T-helper 2 cell (primary cell): ENCODE measurements at places on chromosomes 13 and 19.

DNA sequence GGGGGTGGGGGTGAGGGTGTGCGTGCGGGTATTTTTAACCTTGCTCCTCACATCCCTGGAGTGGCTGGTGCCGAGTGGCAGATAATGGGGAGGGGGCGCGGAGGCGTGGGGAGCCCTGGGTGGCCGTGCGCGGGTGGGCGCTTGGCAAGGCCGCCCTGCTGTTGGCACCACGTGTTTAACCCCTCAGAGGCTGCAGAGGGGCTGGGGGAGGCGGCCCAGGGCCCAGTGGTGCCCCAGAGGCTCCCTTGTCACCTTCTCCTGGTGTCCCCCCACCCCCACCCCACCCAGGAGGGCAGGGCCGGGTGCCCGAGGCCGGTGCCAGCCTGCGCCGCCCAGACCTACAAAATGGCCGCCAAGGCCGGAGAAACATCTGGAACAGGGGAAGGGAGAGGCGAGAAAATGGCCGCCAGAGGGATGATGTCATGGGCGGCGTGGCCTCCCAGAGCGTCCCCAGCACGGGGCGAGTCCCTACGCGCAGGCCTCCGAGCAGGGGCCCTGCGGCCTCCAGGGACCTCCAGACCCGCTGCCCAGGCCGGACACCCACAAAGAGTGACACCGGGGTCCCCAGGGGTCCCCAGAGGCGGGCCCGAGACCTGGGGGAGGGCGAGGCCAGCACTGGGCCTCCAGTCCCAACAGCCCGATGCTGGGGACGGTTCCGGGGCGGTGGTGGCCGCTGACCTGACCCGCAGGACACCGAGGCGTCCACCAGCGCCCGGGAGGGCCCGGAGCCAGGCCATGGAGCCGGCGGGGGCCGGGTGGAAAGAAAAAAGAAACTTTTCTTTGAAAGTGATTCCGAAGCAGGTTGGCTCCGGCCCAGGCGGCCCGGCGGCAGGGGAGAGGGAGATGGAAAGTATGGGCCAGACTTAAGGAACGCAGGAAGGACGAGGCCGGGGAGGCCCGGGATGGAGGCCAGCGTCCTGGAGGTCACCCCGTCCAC is 38.2 kb downstream of the NFIC start:
- no peak for DNase-seq

GRCh38 chr19:41876847-41877832 is at the start of gene CD79A:
Gene CD79A (plus strand): TSS chr19:41877279. CDS start chr19:41877305, 26 bp downstream.
- no peak for DNase-seq

DNA sequence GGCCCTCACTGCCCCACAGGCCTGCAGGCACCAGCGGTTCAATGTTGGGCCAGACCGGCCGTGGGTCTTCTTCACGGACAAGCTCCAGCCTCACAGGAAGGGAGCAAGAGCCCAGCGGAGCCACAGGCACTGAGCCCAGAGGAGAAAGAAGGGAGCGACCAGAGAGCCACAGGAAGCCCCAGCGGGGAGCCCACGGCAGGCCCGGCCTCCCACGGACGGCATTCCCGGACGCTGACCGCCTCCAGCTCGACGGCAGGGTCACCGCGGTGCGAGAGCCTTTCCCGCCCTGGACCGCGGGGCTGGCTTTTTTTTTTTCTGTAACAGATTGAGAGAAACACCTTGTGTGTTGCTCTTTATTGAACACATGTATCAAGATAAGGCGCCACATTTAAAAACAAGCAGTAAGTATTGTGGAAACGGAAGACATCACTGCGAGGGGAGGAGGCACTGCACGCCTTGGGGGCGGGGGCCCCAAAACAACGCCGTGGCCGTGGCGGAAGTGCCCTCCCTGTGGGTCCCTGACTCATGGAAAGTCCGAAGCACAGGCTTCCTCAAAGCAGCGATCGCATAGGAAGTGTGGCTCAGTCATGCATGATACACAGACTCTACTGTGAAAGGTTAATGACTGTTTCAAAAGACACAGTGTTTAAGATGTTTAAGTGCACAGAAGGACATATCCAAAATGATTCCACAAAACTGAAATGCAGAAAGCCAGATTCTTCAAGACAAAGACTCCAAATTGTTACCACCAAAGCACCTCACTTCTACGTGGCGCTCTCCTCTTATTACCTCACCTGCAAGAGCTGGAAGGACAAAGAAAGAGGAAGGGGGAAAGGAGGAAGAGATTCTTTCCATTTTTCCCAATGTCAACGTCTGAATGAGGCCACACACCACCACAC is 3.5 kb downstream of the RASA3 start:
- peak; percentile 78 for DNase-seq

DNA sequence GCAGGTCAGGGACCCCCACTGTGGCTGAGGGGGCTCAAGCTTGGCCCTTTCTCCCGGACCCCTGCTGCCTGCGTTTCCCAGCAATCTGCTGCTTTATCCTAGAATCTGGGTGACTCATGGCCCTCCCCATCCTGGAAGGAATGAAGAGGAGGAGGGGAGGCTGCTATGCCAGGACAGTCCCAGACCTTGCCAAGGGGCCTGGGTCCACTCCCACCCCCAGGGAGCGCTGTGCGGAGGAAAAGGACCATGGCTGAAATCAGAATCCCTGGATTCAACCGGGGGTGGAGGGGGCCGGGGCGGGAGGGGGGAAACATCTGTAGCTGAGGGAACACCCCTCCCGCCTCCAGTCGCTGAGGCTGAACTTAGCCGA is 20.5 kb downstream of the ZNF114 start:
- no peak for DNase-seq

- DNase-seq: no peak
These were observed 749.7 kb downstream of the DIAPH3 start for GRCh38 chr13:59414006-59414405.

- DNase-seq: no peak
These were observed 34.0 kb downstream of the ITM2B start for GRCh38 chr13:48266701-48267639.

DNA sequence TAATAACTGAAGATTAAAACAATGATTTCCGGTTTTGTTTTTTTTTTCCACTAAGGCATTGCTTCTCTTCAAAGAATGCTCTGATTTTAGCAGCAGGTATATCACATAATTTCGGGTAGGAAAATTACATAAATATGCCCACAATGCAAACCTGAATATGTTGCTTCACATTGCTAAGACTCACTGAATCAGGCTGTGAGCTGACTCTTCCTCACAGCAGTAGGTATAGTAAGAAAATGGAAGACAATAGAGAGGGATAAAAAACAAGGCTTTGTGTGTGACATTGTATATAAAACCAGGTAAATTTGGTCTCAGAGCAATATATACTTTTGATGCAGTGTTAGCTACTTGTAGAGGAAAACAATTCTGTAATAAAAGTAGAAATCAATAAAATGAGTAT is 1355.0 kb downstream of the OLFM4 start:
- DNase-seq: no peak

DNA sequence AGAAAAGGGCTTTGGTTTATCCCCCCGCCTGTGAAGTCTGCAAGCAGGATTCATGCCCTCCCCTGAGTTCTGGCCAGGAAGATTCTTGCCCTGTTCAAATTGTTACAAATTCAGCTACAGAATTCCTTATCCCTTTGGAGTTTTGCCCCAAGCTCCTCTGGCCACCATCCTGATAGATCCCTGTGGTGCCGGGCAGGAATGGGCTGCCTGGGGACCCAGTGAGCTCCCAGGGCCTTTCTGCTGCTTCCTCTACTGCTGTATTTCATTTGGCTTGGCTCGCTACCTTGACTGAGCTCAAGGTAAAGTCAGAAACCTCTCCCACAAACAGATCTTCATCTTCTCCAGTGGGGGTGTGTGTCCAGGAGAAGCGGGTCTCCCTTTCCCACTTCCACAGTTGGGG is 194.6 kb upstream of the NBEA start:
- DNase-seq: no peak

DNA sequence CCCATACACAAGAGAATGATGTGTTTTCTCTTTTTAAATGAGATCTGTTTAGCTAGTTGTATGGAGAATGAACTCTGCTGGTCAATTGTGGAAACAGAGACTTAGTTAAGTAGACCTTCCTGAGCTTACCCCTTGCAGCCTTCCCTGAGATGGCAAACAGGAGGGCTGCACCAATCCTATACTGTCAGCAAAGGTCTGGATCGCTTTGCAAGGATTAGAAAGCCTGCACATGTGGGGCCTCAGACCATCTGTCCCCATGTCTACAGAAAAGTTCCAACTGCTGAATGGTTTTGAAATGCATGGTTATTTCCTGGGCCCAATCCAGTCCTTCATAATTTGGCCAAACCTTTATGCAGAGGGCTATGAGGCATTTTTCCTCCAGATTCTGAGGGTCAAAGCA is 183.9 kb upstream of the SLC10A2 start:
- no peak for DNase-seq

DNA sequence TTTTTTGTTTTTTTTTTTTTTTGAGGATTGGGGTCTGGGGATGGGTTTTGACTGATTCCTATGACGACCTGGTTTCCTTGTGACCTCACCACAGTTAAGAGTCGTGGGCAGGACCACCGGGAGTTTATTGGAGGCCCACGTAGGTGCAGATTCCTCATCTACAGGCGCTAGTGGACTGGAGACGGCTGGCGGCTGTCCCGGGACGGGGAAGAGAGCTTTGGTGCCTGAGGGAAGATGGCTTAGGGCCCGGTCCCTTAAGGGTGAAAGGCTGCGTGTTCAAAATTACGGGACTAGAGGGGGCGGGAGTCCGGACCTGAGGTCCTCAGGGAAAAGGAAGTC is 682 bp upstream of the TEAD2 start:
- no peak for DNase-seq
